ENCODE measurements at places on chromosomes 4 and X.

DNA sequence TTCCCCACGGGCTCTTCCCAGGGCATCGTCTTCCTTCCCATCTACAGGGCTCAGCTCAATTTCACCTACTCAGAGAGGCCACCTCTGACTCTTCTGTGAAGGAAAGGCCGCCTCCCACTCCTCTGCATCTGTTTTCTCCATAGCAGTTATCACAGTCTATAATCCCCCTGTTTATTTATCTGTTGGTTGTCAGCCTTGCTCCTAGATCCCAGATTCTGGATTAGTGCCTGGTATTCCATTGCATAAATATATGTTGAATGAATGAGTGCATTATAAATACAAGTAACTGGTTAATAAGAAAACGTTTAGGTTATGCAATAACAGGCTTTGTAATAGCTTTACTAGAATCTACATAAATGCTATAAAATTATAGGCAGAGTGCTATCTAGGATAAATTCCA lies 52.9 kb downstream of the NSG1 start:
- DNase-seq = no peak

- DNase-seq = no peak
Measured at GRCh38 chr4:152780267-152780778, 569 bp downstream of the ARFIP1 start.

DNA sequence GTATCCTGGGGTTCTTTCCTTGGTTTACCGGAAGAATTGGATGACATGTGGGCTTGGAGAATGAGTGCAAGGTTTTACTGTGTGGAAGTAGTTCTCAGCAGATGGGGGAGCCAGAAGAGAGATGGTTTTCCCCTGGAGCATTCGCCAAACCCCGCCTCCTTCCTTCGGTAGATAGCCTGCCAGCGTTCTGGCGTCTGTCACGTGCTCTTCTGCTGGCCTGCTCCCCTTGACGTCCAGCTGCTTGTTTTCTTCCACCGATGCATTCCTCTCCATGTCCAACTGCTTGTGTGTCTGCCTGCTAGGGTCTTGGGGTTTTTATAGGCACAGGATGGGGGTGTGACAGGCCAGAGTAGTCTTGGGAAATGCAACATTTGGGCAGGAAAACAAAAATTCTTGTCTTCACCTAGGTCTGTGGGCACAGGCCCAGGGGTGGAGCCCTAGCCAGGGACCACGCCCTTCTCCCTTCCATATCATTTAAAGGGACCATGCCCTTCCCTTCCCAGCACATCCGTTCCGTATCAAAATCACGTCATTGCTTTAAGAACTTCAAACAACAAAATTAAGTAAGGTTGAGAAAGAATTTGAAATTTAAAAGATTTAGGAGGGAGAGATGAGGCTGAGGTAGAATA lies 538.7 kb upstream of the SMIM31 start:
- no peak for DNase-seq

DNA sequence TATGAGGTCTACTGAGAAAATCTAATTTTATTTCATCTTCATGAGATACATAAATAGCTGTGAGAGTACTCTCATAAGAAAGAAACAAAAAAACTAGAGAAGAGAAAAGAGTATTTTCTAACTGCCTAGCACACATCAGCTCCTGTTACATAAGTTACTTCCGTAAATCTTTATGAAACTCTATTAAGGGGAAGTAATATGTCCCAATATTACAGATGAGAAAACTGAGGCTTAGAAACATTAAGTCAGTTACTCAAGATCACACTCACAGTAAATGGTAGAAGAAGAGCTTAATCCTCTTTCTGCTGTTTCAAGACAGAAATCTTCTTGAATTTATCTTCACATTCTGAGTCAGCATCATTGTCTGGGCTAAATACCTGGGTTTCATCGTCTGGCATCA lies 164.1 kb downstream of the DTHD1 start:
- no peak for DNase-seq

GRCh38 chr4:8173492-8174242 lies 15.1 kb upstream of the ABLIM2 start:
- no peak for DNase-seq

DNA sequence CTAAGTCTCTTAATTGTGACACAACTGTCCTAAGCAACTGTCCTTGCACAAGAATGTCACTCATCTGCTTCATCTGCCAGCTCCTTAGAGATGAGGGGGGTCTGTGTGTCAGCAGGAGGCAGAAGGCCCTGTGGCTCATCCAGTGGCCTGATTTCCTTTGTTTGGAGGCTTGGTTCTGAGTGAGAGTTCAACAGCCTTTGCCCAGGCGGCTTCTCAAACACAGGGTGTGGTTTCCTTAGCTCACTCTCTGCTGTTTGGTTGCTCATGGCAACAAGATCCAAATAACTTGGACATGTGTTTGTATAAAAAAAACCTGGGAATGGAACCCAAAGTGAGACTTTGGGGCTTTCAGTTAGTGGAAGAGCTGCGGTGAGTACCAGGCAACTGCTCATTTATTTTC lies 46.6 kb downstream of the MAP7D3 start:
- no peak for DNase-seq

GRCh38 chrX:79452881-79453280 lies 85.7 kb upstream of the ITM2A start:
- no peak for DNase-seq

DNA sequence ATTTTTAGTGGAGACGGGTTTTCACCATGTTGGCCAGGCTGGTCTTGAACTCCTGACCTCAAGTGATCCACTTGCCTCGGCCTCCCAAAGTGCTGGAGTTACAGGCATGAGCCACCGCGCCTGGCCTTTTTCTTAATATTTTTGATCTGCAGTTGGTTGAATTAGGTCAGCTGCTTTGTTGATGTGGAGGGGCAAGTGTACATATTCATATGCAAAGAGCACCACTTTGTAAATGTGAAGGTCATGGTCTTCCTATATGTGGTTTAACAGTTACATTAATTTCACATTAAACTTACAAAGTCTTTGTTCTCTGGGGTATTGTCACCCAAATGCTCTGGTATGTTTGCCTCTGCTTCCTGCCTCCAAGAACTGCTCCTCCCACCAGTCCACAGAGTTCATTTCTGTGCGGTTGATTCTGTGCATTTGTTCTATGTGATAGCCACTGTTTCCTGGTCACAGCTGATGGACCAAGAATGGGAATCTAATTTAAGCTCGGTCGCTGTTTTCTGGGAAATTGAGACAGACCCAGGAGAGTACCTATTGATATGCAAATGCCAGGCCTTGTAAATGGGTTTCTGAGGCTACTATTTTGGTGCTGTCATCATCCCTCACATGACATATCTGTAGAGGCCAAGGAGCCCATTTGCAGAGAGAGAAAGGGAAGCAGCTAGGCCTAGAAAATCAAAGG lies 26.9 kb upstream of the HPSE start:
- no peak for DNase-seq

DNA sequence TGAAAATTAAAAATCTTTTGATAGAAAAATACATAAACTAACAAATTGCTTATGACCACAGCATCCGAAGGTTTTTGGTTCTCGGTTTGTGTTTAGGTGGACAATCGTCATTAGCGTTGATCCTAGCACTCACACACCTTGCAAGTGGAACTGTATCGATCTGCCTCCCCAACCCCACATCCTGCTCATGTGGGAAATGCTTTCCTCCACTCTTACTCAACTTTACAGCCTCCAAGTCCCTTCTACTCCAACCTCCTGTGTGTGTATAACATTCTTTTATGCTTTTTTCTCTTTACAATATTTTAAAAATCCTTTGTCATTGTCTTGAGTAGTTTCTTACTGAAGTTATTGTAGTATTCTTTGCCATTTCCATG lies 15.6 kb upstream of the TMEM131L start:
- DNase-seq = no peak

All from GF-D8 (cell line).